ENCODE measurements at places on chromosomes 4 and X.

- DNase-seq, result no peak
These were observed 16.2 kb downstream of the SHOX start for GRCh38 chrX:646796-647195.

GRCh38 chr4:63728480-63729177, 680.6 kb downstream of the TECRL start:
- DNase-seq, result no peak

- no peak for DNase-seq
These were observed 150.3 kb upstream of the FAM9B start for GRCh38 chrX:9184211-9184610.

- DNase-seq, result no peak
These were observed 53.2 kb upstream of the C1QTNF7 start for GRCh38 chr4:15374656-15375055.

GRCh38 chr4:3387154-3387942, 54.4 kb upstream of the HGFAC start:
- DNase-seq, result no peak

GRCh38 chr4:125049711-125050110, 265.0 kb upstream of the FAT4 start:
- DNase-seq, result no peak

DNA sequence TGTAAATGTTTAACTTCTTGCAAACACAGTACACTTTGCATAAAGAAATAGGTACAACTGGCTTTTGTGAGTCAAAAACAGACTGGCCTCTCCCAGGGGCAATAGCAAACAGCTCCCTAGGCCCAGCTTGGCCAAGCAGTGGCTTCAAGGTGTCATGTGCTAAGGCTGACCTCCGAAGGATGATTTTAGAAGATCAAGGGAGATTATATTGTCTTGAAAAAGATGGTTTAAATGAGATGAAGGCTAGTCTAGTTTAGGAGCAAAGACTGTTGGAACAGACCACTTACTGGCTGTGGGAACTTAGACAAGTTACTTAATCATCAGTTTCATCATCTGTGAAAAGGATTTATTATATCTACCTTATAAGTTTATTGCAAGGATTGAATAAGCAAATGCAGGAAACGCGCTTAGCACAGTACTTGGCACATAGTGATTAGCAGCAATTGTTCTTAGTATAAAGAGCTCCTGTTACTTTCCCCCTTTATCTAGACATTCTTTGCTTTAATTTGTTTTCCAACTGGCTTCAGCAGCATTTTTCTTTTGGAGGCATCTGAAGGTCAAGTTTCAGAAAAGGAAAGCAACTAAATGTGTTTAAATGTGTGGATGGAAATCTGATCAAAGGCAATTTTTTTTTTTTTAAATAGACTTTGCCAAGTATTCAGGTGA, 17.2 kb downstream of the ANXA3 start:
- no peak for DNase-seq

- no peak for DNase-seq
These were observed 759.8 kb downstream of the CENPC start for GRCh38 chr4:66785479-66785878.

DNA sequence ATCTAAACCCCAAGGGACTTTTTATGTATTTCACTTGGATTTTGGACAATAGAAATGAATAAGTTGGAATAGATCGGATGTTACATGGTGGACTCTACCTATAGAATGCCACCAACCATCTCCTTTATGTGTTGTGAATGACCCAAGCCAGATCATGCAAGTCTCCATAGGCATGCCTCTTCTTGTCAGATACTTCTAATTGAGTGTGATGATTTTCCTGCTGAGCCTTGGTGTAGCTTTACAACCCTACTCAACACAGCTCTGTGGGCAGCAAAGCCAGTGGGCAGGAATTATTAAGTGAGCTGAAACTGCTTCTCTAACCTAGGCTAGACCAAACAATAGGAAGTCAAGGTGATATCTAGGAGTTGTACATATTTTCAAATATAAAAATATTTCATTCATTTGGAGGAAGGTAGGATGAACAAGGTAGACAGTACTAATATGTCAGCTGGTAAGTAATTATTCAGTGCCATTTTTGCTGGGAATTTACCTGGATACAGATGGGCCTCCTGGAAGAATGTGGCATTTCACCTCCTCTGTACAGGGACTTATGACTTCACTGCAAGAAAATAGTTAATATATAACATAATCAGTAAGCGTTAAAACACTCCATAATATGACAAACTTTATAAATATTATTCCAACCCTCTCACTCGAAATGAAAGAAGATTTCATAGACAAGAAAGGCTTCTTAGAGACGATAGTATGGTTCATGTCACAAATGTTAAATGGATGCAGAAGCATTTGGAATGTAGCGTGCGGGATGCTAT, 298.0 kb upstream of the FAT1 start:
- no peak for DNase-seq

- DNase-seq, result no peak
These were observed 38.3 kb downstream of the AFAP1 start for GRCh38 chr4:7901311-7901885.

DNA sequence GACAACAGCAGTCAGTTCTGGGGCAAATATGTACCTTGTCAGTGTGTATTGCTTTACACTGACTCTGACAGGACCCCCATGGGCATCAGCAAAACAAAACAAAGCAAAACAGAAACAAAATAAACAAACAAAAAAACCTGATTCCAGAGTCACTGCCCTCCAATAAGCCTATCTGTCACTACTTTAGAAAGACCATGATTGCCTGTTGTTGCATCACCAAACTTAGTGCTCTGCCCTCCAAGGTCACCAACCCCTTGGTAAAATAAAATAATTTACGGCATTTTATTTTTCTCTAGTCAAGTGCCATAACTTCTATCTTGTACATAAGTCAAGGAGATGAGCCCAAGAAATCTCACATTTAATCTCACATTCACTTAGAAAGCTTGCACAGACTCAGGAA, 120.9 kb upstream of the ADAMTS3 start:
- DNase-seq, result no peak

GRCh38 chrX:2627272-2627867, 63.7 kb upstream of the CD99 start:
- no peak for DNase-seq

DNA sequence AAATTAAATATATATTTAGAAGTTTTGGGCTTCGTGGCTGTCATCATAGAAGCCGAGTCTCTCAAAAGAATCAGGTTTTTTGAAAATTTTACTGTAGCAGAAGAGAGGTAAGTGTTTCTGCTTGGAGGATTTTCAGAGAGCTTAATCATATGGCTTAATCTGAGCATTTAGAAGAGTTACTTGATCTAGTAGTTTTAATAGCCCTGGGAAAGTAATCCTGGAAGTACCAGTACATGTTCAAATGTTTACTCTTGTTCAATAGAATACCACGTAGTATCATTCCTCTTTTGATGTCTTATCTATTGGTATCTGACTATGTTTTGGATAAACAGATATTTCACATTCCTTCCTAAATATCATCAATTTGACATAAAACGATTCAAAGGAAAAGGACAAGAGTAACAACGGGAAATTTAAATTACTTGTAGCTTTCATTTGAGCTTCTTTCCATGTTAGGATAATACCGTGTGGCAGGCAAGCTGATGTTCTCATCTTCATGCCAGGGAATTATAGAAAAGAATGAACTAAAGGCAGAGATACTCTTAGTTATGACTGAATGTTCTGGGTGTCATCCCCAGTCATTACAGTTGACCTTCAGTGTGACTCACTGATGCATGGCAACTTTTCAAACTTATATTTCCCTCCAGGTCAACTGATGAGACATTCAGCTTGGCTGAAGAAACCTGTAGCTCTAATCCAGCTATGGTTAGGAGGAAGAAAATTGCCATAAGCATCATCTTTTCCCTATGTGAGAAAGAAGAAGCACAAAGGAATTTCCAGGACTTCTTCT, 89.8 kb downstream of the FNIP2 start:
- no peak for DNase-seq

- DNase-seq, result peak; percentile 74
These were observed 150.5 kb downstream of the VCX3A start for GRCh38 chrX:6384371-6384770.

DNA sequence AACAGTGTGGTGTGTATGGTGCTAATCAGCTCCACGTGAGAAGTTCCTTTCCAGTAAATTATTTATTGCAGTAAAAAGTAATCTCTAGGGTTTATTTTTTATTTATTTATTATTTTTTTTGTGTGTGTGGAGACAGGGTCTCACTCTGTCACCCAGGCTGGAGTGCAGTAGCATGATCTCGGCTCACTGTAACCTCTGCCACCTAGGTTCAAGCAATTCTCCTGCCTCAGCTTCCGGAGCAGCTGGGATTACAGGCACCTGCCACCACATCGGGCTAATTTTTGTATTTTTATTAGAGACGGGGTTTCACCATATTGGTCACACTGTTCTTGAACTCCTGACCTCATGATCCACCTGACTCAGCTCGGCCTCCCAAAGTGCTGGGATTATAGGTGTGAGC, 606.9 kb downstream of the PCDH7 start:
- no peak for DNase-seq

DNA sequence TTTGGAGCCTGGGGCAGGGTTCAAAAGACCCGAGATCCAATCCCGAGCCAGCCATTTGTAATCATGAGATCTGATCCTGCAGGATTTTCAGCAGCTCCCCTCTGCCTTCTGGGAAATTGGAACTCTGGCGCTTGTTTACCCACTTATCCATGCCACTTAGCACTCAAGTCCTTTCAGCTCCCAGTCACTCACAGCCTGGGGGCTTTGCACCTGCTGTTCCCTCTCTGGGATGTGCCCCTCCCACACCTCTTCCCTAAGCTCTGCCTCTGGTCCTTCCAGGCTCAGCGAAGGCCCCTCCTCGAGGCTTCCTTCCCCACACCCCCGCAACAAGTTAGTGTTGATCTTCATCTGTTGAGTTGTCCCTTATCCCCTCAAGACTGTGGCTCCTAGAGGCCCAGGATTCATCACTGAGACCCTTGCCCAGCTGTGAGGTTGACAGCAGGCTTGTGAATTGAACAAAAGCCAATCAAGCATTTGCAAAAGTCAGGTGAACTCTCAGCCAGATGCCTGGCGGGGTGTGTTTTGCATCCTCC, 99.1 kb upstream of the AFAP1 start:
- no peak for DNase-seq

- DNase-seq, result no peak
These were observed 18.1 kb downstream of the PPP1R2C start for GRCh38 chrX:42759881-42760280.

GRCh38 chr4:8761167-8761823, 110.3 kb downstream of the HMX1 start:
- no peak for DNase-seq

GRCh38 chrX:131739823-131740222, 195.9 kb downstream of the OR13H1 start:
- no peak for DNase-seq

GRCh38 chr4:182063651-182064050, 179.6 kb upstream of the TENM3 start:
- DNase-seq, result no peak

DNA sequence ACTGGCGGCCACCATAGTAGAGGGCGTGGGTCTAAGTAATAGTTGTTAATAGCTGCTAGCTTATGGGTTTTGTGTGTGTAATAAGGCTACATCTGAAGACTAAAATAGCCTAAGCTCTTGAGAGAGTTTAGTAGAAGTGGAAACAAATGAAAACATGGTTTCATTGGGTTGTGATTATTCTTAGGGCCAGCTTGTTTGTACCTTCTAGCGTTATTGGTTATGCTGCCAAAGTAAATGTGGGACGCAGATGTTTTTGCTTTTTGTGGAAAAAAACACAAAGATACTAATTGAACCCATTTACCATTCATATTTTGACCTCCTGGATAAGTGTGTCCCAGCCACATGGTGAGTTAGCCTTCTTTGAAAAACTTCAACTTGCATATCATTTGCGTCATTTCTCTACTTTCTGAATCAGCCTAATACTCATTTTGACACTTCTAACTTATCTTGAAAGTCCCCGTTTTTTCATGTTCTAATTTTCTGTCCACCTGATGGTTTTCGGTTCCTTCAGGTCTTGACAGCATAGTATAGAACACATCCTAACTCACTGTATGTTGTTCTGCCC, 305.3 kb downstream of the FRMPD4 start:
- no peak for DNase-seq

DNA sequence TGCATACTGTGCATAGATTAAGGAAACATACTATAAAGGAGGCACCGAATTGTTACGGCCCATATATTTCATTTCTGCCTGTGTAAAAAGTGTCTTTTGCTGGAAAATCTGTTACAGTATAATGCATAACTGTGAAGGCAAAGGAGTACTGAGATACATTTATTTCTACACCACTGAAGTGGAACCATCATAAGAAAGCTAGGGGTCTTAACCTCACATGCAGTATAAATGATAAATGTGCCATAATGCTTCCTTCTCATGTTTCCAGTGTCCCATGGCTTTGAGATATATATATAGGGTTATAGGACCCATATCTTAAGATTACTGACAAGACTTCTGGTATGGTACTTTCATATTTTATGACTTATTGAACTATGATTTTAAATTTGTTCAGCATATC, 713.8 kb upstream of the PABPC4L start:
- DNase-seq, result no peak

- DNase-seq, result no peak
These were observed 70.9 kb downstream of the MAGEB5 start for GRCh38 chrX:26286836-26287235.

DNA sequence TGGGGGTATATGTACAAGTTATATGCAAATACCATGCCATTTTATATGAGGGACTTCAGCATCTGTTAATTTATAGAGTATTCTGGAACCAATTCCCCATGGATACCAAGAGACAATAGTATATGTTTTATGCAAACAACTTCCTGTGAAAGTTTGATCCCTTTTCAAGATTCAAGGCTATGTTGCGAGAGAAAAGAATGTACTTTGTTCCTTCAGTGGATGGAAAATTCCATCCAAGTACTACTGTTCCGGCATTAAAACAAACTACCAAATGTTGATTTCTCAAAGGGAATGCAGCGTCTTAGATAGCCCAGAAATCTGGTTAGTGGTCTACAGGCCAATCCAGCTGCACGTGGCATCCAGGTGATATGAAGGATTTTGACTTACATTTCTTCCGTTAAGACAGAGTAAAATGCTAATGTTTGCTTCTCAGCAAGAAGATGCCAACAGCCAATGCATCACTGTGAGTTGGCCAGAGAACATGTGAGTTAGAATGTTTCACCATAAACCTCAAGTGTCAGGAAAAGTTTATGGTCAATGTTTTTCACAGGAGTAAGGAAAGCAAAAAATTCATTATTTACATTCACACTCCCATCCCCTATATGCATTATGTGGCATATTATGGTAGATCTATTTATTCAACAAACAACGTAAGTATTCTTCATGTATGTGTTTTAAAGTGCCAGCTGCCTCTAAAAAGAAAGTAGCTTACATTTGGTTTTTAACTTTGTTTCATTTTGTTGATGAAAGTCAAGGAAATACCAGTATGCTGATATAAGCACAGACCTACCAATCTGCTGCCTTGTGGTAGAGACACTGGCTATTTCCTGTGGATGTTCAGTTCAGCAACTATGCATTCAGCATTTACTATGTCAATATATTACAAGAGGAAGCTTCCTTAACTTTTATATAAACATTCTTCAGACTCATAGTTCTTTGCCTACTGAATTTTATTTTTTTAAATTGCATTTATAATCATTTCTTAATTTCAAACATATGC, 44.4 kb downstream of the METTL14 start:
- no peak for DNase-seq
